ENCODE measurements at places on chromosomes 12 and 14. TPM values are rescaled to one million over a fixed set of nuclear protein-coding genes. Genes with fewer than 3 reads are reported as not detected.

The FIGNL2 gene
- total RNA-seq, result 0.32 TPM

The SOS2 gene
- 13.7 TPM for total RNA-seq

The FAM234B gene
- total RNA-seq, result 6.4 TPM

The CAPZA3 gene
- total RNA-seq, result not detected

The TRMT61A gene
- 13.2 TPM for total RNA-seq

The CMTM5 gene
- not detected for total RNA-seq

The RACGAP1 gene
- total RNA-seq, result 55.4 TPM

The GALNT16 gene
- 1.4 TPM for total RNA-seq

The LMNTD1 gene
- 0.13 TPM for total RNA-seq

The PTPN6 gene
- total RNA-seq, result not detected

The CNTN1 gene
- 0.51 TPM for total RNA-seq

The RNF41 gene
- 125 TPM for total RNA-seq

The ZNF26 gene
- total RNA-seq, result 12.3 TPM

- no peak overlapping the region for H3K27ac ChIP-seq
- H3K27me3 ChIP-seq, result no peaks in the 10 kb centered on the region
- no peak overlapping the region for H3K4me3 ChIP-seq
- peak; percentile 24 for DNase-seq
- H3K36me3 ChIP-seq, result no peaks in the 10 kb centered on the region
These were observed 160.0 kb upstream of the SOX5 start for GRCh38 chr12:24109381-24110039.

DNA sequence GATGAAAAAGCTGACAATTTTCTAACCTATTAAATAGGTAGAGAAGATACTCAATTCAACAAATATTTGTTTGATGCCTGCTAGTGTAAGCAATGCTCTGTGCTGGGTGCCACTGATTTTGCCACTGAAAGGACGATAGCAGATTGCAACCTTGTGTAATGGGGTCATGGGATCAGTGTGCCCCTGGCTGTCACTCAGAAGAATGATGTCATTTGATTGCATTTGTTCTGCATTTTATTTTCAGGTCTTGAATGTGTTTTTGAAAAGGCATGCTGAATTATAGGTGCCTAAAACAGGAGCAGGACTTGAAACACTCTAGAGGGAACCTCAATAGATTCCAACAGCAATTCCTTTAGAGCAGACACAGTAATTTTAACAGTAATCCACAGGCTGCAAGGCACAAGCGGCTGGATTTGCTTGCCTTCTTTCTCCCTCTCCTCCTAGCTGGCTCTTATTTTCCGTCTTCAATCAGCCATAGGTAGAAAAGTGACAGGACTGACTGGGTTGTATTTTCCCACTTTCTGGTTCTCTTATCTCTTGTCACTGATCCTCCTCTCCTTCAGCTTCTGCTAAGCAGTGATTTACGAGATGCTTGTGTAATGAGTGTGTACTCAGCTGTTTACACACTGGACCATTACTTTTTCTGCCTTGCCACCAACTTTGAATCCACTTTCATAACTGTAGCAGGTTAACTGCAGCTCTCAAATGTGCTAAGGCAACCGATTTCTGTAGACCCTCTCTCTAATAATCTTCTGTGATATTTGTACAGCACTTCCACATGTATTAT lies 4.1 kb downstream of the PLXNC1 start:
- no peaks in the 10 kb centered on the region for H3K36me3 ChIP-seq
- DNase-seq, result no peak
- H3K4me1 ChIP-seq, result no peaks in the 10 kb centered on the region
- H3K4me3 ChIP-seq, result no peak overlapping the region

DNA sequence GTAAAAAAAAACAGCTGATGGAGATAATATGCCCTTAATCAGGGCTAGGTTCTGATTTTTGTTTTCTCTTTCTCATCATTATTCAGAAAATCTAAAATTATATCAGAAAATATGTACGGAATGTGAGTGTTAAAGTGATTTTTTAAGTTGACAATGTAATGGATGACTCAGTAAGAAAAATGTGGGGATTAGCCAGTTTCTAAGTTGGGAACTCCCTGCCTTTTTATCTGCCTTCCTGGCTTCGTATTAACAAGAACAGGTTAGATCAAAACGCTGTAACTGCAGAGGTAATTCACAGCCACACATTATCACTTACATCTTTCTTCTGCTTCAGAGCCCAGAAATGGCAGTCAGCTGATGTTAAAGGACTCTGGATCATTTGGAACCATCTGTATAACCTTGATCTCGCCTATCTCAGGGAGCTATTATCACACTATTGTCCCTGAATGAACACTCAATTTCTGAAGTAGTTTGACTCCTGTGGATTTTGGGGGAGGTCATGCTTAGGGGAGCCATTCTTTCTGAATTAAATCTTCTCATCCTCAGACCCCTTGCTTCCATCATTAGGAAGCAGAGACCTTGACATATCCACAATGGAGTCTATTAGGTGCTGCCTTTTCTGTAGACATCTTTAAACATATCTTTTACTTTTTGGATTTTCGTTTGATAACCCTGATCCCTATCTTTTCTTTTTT lies 135.7 kb upstream of the SLC16A7 start:
- no peaks in the 10 kb centered on the region for H3K27me3 ChIP-seq
- no peak overlapping the region for H3K27ac ChIP-seq
- H3K4me3 ChIP-seq, result no peak overlapping the region

DNA sequence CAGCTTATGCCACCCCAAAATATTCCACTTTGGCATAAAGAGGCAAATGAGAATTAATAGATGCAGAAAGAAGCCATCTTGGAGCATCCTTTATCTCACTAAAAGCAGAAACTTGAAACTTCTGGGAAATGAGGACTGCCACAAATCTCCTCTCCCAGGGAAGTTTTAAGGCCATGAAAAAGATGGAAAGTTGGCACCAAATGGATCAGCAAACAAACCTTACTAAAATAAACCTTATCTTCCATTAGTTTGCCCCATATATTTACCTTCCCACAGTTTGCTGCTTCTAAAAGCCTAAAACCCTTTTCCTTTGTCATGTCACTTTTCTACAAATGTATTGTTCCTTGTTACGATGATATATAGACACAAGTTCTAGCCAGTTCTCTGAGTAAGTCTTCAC lies 340.0 kb upstream of the USP15 start:
- H3K4me1 ChIP-seq, result no peaks in the 10 kb centered on the region
- DNase-seq, result no peak
- H3K27me3 ChIP-seq, result no peaks in the 10 kb centered on the region
- no peak overlapping the region for H3K27ac ChIP-seq

GRCh38 chr12:21940549-21941505 lies at the start of gene ABCC9:
Gene ABCC9 (minus strand): TSS chr12:21941426. CDS start chr12:21936674, 4,752 bp downstream.
- H3K4me1 ChIP-seq, result peaks cover 6% of the 10 kb centered on the region
- DNase-seq, result peak; percentile 64
- H3K4me3 ChIP-seq, result peak within 1 kb of the TSS; percentile 75
- no peaks in the 10 kb centered on the region for H3K27me3 ChIP-seq

DNA sequence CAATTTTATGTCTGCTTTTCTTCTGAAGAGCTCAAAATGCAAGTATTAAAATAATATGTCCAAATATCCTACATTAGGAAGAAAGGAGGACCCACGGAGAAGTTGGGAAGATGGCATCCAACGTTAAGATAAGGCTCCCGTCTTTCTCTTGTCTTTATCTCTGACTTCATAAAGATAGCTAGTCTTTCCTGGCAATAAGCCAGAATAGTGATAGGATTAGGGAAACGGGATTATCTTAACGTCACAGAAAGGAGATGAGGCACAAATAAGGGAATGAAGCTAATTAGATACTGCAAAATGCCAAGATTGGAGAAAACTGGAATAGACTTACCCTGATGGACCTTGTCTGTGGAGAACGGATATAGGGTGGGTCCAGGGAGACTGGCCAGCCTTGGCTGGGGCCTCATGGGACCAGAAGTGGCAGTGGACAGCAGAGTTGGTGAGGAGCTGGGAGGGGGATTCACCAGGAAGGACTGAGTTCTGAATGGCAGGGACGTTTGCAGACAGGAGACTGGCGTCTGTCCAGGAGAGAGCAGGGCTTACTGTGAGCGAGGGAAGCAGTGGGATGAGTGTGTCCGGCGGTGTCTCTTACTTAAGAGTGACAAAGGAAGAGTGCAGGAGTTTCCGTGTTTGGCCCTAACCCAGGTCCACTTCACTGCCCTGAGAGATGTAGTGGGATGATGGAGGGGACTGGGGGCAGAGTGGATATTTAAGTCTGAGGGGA lies 119.9 kb downstream of the CACNA1C start:
- H3K4me1 ChIP-seq, result peaks cover 22% of the 10 kb centered on the region
- H3K27ac ChIP-seq, result no peak overlapping the region
- H3K4me3 ChIP-seq, result no peak overlapping the region
- H3K36me3 ChIP-seq, result no peaks in the 10 kb centered on the region

DNA sequence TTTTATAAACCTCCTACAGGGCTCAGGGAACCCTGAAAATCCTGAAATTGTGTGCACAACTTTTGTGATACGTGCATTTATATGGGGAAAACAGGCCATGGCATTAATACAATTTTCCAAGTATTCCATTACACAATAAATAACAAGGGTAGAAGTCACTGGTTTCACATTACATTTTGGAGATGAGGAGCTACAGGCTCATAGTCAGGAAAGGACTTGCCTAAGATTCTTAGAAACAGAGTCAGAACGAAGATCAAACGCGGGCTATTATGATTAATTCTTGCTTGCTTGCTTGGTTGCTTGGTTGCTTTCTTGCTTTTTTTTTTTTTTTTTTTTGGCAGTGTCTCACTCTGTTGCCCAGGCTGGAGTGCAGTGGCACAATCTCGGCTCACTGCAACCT lies 16.7 kb downstream of the NOS1 start:
- DNase-seq, result no peak
- H3K27me3 ChIP-seq, result no peaks in the 10 kb centered on the region
- H3K4me3 ChIP-seq, result no peak overlapping the region
- H3K27ac ChIP-seq, result no peak overlapping the region

DNA sequence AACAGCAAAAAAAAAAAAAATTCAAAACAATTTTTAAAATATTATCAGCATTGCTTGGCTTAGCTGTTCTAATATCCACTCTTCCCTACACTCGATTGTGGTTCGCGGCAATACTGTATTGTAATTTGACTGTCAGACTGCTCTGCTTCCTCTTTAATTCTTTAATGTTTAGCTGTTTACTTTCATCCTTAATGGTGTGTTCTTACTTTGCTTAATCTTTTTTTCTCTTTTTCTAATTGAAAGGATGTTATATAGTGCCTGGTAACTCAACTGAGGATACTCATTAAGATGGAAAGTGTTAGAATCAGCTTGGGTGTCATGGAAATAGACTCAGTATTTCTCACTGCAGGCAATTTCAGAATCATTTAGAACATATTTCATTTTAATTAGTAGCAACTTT lies 2.0 kb downstream of the ANO4 start:
- DNase-seq, result no peak
- H3K27ac ChIP-seq, result no peak overlapping the region
- H3K4me1 ChIP-seq, result peaks cover 26% of the 10 kb centered on the region
- no peaks in the 10 kb centered on the region for H3K36me3 ChIP-seq

DNA sequence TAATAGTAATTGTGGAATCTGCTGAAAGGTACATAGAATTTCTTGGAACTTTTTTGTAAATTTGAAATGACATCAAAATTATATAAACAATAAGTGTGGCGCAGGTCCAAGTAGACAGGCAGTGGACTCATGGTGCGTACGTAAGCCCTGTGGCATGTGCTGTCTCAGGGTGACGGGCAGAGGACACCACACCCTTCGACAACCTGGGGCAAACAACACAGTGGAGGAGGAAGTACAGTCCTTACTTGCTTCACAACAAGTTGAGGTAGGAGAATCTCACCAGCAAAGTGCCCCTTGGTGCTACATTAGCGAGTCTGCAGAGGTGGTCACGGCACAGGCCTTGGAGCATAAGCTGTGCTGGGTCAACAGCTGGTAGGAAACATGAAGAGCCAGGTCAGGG lies 180.9 kb downstream of the AEBP2 start:
- H3K27ac ChIP-seq, result no peak overlapping the region
- DNase-seq, result no peak
- no peaks in the 10 kb centered on the region for H3K27me3 ChIP-seq
- no peaks in the 10 kb centered on the region for H3K36me3 ChIP-seq

GRCh38 chr12:68641138-68641537 lies 30.4 kb downstream of the RAP1B start:
- no peak overlapping the region for H3K4me3 ChIP-seq
- no peak for DNase-seq
- no peak overlapping the region for H3K27ac ChIP-seq
- no peaks in the 10 kb centered on the region for H3K36me3 ChIP-seq
- H3K4me1 ChIP-seq, result peaks cover 25% of the 10 kb centered on the region

- DNase-seq, result no peak
- no peak overlapping the region for H3K27ac ChIP-seq
- no peaks in the 10 kb centered on the region for H3K27me3 ChIP-seq
- H3K4me1 ChIP-seq, result peaks cover 36% of the 10 kb centered on the region
These were observed 5.6 kb downstream of the GMFB start for GRCh38 chr14:54483073-54483745.

- no peaks in the 10 kb centered on the region for H3K27me3 ChIP-seq
- peaks cover 47% of the 10 kb centered on the region for H3K4me1 ChIP-seq
- H3K36me3 ChIP-seq, result no peaks in the 10 kb centered on the region
- peak overlapping the region; percentile 93 for H3K27ac ChIP-seq
These were observed 22.3 kb downstream of the CRADD start for GRCh38 chr12:93699271-93700145.
